Daoy (cell line): ENCODE measurements at places on chromosomes 5 and 9. TPM values are rescaled to one million over a fixed set of nuclear protein-coding genes. Genes with fewer than 3 reads are reported as not detected.

Gene MAP1B
- 40.1 and 44.0 TPM in 2 replicates for total RNA-seq

Gene PCDHB15
- total RNA-seq: 0.21 and 0.86 TPM in 2 replicates

Gene LRRC19
- not detected in 2 replicates for total RNA-seq

Gene SLC34A1
- not detected in 2 replicates for total RNA-seq

Gene PCDHA1
- total RNA-seq: 0.42 and 1.2 TPM in 2 replicates

Gene EDIL3
- 184 and 191 TPM in 2 replicates for total RNA-seq

Gene C9orf50
- not detected in 2 replicates for total RNA-seq

Gene PCDHB11
- 0.40 and 1.1 TPM in 2 replicates for total RNA-seq

Gene SLC4A9
- not detected in 2 replicates for total RNA-seq
